ENCODE measurements at places on chromosomes 1 and 21.

DNA sequence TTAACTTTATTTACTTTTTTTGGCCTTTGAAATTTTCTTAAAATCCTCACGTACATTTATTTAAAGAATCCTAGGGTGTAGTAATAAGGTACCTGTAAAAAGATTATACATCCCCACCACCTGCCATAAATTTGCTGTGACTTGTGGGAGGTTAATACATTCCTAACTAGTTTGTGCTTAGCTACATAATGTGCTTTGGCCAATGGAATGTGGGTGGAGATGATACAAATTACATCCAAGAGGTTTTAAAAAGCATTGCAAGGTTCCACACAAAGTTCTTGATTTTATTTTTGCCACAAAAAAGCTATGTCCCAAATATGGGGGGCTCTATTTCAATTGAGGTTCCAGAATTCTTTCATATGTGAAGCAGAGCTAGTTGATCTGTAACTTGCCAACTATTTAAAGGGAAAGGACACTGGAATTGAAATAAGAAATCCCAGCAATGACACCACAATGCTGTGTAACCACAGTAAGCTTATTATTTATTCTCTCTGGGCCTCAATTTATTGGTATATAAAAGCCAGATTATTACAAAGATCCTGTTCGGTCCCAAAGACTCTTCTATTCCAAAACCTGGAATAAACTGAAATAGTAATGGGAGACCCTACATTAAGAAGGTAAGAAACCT is 15.7 kb downstream of the ASPM start:
- no peak for DNase-seq

GRCh38 chr1:85078903-85079302 is 30.6 kb upstream of the MCOLN3 start:
- DNase-seq = no peak

GRCh38 chr1:153790966-153791647 is 15.9 kb downstream of the SLC27A3 start:
- no peak for DNase-seq

- DNase-seq = no peak
Observed at GRCh38 chr1:242523719-242524570, 552 bp downstream of the PLD5 start.

GRCh38 chr1:64231654-64232053 is 28.2 kb downstream of the UBE2U start:
- no peak for DNase-seq

- no peak for DNase-seq
Observed at GRCh38 chr1:171898941-171899340, 57.6 kb downstream of the DNM3 start.

- DNase-seq = no peak
Observed at GRCh38 chr1:20672265-20672632, 11.1 kb upstream of the DDOST start.

DNA sequence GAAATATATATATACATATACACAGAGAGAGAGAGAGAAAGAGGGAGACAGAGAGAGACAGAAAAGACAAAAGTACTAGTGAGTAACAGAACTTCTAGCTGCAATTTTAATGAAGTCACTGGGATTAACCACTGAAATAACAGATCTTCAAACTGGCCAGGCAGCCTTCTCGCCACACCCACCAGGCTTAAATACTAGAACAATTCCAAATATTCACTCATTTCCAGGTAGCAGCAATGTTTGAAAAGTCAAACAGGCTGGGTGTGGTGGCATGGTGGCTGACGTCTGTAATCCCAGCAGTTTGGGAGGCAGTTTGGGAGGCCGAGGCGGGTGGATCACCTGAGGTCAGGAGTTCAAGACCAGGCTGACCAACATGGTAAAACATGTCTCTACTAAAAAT is 5.2 kb downstream of the PRDX1 start:
- no peak for DNase-seq

- DNase-seq = no peak
Observed at GRCh38 chr1:246730839-246731238, 6.6 kb downstream of the SCCPDH start.

DNA sequence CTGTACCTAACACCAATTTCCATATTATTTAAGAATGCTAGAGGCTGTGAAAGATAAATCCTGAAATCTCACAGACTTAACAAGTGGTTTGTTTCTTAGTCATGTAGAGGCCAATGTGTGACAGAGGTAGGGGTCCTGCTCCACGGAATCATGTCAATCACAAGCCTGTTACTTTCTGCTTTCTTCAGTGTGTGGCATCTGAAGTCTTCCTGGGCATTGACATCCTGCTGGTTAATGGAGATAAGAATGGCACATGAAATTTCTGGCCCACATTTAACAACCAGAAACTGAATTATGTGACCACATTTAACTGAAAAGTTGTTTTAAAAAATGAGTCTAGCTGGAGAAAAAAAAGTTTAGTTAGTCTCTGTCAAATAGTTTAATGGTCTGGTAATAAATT is 68.3 kb upstream of the PLA2G4A start:
- DNase-seq = no peak

GRCh38 chr1:172883387-172883791 is 167.4 kb downstream of the TNFSF18 start:
- DNase-seq = no peak

DNA sequence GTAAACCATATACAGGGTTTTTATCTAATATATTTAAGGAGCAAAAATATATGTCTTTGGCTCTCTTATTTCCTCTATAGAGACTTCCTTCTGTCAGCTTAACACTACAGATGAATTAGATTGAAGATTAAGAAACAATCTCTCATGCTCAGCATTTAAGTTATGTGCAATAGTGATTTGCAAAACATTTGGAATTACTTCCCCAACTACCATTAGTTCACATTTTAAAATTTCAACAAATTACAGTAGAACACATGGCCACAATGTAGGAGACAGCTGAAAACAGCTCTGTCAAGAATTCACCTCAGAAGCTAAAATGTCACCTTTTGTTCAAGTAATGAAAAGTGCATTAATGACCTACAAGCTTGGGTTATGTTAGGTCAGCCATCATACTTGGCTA is 177.9 kb downstream of the EIF4G3 start:
- DNase-seq = no peak

DNA sequence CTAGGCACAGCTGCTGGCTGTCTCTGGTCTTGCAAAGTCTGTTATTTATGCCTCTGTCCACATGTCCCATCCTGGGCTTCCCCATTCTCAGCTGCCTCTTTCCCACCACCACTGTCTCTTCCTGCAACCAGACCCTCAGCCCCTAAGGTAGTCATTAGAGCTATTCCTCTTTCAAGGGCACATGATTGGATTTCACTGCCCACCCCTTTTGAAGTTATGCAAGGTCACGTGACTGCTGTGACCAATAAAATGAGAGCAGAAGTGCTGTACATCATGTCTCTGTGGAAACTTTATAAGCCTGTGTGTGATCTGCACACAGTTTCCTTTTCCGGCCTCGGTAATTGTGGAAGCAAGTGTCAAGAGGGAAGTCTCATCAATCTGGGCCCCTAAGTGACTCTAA is 136.6 kb upstream of the HMGB4 start:
- no peak for DNase-seq

- no peak for DNase-seq
Observed at GRCh38 chr1:215819114-215819513, 252.0 kb downstream of the KCTD3 start.

DNA sequence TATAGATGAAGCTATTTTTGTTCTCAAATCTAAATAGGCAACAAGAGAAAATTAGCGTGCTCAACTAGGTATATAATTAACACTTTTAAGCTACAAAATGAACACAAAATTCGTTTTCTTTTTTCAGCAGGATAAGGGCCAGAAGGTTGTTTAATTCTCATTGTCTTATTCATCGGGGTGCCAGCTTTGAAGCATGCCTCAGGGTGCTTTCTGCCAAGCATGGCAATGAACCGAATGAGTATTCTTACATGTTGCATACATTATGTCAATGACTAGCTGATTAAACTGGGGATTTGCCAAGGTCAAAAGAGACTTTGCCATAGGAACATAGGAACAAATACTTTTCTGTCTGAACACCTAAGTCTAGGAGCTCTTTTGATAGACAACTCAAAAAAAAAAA is 102.0 kb upstream of the MAP1LC3C start:
- no peak for DNase-seq

- no peak for DNase-seq
Observed at GRCh38 chr1:205417870-205418635, 3.8 kb downstream of the LEMD1 start.

DNA sequence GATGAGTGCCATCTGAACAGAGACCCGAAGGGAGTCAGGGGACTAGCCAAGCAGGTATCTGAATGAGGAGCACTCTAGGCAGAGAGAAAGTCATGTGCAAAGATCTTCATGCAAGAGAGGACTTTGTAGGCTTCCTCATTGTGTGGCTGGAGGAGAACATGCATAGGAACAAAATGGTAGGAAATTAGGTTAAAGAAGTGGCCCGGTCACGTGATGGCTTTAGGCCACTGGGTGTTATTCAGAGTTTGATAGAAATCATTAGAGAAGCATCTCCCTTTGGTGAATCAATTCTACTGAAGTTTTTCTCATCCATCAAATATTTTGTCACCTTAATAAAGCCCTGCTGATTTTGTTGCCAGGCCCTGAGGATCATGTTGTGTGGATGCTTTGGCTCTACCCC is 45.8 kb upstream of the KCTD3 start:
- no peak for DNase-seq

- no peak for DNase-seq
Observed at GRCh38 chr21:27722095-27722494, 755.2 kb upstream of the ADAMTS5 start.

GRCh38 chr1:99829269-99829668 is 20.9 kb upstream of the AGL start:
- no peak for DNase-seq

- no peak for DNase-seq
Observed at GRCh38 chr1:225998560-225999226, 450 bp downstream of the SDE2 start.

DNA sequence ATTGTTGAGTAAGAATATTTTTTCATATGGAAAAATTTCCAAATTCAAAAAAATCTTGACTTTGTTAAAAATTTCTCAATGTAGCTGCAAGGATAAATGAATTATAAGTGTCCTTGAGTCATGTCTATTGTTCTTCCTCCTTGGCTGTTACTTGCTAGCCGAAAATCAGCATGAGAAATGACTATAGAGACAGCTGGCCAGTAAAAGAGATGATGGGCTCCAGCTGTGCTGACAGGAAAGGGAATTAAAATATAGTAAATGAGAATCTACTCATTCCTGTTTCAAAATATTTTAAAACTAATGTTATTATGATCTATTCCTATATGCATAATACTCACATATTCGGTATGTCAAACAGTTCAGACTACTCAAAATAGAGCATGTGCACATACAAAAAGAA is 1292.6 kb downstream of the BRINP3 start:
- no peak for DNase-seq

- DNase-seq = no peak
Observed at GRCh38 chr1:215744419-215744818, 177.3 kb downstream of the KCTD3 start.

DNA sequence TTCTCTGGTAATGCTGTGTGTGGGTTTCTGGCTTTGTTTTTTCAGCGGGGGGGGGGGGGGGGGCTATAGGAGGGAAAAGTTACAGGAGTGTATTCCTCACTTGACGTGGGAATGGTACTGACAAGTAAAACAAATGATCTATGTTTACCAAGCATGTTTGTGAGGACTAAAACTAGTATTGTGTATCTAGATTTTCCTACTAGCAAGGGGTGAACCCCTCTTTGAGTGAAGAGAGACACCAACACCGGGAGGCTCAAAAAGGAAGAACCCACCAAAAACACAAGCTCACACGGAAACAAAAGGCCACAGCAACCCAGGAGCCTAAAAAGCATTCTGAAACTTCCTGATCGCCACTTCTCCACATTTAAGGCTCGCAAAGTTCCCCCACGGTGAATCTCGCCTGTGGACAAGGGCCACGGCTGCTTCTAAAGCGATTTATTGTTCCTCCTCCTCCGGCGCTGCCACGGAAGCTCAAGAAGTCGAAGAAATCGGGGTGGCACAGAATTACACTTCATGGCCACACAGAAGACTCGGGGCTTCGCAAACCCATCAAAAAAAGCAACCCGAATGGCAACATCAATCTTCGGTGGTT is 703 bp downstream of the PUM1 start:
- DNase-seq = no peak

DNA sequence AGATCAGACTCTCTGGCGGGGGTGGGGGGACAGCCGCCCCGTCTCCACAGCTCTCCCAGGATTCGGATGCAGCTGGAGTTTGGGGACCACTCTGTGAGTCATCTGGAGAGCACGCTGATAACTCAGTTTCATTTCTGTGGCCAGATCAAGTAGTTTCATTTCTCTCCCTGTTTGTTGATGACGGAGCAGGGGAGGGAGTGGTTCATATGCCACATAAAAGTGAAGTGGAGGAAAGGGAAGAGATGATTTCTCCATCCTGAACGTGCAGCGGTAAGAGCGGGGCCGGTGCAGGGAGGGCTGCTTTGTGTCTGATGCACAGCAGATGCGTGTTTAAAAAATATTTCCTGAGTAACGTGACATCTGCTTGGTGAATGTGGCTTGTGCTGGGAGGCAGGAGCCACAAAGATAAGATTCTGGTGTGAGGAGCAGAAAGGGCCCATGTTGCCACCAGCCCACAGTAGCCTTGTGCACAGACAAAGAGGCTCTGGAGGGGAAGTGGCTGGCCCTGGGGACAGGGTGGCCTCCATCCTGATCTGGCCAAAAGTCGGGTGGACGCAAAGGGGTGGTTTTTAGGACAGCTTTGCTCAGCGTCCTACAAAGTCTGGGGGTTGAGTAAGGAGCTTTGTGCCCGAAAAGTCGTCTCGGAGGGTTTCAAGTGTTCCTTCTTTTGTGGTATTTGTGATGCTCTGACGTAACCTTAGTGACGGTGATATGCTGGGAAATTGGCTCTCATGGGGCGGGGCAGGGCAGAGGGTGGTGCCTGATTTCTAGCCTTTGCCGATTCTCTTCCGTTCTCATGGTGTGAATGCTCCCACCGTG is at the start of gene MX2:
Gene MX2 (plus strand): TSS at position 242 of the 819 bp plus-strand sequence. CDS start 14,880 bp downstream, outside the sequence.
- peak; percentile 76 for DNase-seq

DNA sequence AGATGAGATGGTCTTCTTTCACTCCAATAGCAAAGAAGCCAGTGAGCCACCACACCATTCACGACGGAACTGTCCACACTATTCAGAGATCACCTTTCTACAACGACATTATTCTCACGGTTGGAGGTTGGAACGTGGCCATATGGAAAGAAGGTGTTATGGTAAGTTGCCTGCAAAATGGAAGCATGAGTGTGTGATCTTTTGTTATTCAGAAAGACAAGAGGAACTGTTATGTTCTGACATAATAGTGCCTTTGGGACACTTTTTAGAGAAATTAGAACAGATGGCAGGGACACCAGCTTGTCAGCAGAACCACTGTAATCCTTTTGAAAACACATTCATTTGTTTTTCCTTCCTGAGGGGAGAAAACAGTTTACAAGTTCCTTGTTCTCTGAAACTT is 75.8 kb upstream of the MCOLN3 start:
- no peak for DNase-seq

- DNase-seq = peak; percentile 84
Observed at GRCh38 chr21:44065428-44065827, 41.8 kb upstream of the PWP2 start.

- DNase-seq = no peak
Observed at GRCh38 chr1:30489737-30490389, 233.5 kb downstream of the MATN1 start.

GRCh38 chr1:196355206-196355786 is 252.9 kb downstream of the KCNT2 start:
- DNase-seq = no peak
